ENCODE measurements at places on chromosomes 4 and X.
A peak's percentile ranks its signal among the peaks of the same experiment; 100 is the strongest.

- DNase-seq = no peak
Observed at GRCh38 chr4:52106191-52106590, 55.1 kb downstream of the SPATA18 start.

DNA sequence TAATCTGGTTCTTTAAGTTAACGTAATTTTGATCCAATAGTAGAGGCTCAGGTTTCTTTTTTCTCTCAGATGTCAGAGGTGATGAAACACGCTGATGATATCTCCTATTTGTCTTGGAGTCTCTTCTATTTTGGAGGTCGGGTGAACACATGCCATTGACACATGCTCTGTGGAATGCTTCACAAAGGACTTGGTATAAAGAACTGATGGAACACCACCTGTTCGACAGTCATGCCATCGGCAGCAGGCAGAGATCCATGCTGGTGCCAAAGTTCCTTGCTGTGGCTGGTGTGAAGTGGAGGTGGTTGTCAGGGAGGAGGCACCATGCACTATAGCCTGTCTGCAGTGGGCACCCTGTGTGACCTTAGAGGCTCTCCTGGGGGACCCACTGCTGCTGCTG lies 94.9 kb downstream of the ATP8A1 start:
- DNase-seq = no peak

- no peak for DNase-seq
Observed at GRCh38 chr4:10875144-10875799, 190.7 kb upstream of the CLNK start.

- no peak for DNase-seq
Observed at GRCh38 chr4:148108766-148109165, 333.4 kb downstream of the NR3C2 start.

DNA sequence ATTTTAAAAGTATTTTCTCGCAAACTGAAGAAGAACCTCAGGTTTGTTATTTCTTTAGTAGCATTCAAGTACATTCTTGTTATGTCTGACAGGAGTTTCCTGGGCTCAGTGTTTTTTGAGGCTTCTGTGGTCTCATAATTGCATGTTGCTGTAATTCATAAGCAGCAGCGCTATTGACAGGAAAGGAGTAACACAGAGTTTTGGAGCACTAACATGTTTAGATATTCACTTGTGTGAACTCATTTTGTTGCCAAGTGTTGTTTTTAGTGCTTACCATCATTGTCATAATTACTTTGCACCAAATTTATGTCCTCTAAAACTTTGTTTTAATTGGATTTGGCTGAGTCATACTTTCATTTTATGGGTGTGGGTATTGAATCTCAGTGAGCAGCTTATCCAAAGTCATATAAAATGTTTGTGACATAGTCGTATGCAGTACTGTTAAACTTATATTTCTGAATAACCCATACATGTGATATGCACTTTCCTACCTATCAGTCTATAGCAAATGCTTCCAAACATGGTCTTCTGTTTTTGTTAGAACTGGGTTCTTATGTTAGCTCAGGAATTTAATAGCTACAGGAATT lies 358.7 kb upstream of the CTSO start:
- DNase-seq = peak; percentile 2

DNA sequence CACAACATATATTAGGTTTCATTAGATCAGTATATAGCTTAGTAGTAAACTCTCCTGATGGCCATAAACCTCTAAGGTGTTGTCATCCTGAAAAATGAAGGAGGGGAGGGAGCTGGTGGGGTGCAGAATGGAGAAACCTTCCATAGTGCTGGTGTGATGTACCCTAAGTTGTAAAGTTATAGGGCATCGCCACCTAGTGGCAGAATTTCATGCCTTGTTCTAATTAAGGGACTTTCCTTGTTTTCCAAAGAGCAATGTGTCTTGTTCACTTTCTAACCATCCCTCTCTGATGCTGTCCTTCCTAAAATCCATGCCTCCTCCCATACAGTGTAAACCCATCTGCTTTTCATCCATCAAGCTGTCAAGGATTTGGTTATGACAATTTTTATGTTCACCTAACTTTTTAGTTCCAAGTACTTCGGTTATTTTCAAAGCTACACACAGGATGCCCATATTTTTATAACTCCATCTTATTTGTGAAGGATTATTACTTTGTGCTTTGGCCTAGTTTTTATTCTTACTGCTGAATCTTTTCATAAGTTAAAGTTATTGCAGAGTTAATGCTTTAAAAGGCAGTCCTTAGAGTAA lies 4.5 kb downstream of the NBDY start:
- DNase-seq = peak; percentile 49

- DNase-seq = no peak
Observed at GRCh38 chr4:82823062-82823461, 24.5 kb upstream of the SCD5 start.

- no peak for DNase-seq
Observed at GRCh38 chr4:3656416-3657356, 109.5 kb upstream of the ADRA2C start.

- no peak for DNase-seq
Observed at GRCh38 chr4:119231491-119231890, 19.0 kb downstream of the USP53 start.

- DNase-seq = no peak
Observed at GRCh38 chr4:149791851-149792250, 23.8 kb downstream of the IQCM start.

- no peak for DNase-seq
Observed at GRCh38 chr4:1376391-1376840, 29.4 kb downstream of the UVSSA start.

DNA sequence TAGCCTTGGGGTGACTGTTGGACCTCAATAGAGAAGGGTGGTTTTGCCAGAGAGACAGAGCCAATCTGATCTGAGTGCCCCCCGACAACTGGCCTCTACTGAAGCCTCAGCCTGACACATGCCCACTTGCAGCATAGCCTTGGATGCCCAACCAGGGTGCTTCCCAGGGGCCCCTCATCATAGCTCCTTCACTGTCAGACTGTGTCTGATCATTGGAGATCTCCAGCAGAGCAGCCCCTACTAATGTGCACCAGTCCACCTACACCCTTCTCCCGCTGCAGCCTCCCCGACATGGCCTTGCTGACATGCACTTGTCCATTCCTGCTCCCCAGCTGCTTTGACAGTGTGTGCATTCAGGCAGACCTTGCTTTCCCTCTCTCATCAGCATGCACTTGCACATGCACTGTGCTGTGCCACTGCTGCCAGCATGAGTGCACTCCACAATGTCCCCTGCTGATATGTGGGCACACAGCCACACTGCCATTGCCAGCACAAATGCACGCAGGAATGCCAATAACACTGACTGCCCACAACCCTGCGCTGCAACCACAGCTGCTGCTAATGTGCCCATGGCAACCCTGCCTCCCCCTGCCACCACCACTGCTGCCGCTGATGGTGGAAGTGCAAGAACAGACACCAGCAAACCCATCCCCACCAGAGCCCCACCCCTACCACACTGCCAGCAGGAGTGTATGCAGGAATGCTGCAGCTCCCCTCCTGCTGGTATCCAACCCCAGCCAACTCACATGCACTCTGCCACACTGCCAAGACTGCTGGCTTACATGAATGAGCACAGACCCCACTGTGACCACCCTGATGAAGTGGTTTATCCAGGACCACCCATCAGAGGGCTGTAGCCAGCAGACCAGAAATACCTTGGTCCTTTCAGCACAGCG lies 68.1 kb upstream of the ZMAT1 start:
- DNase-seq = no peak

GRCh38 chr4:52659722-52660261 lies 691 bp upstream of the USP46 start:
- peak; percentile 36 for DNase-seq

GRCh38 chrX:633985-634958 lies 3.7 kb downstream of the SHOX start:
- DNase-seq = no peak

- DNase-seq = peak; percentile 20
Observed at GRCh38 chrX:119008110-119008744, 33.8 kb downstream of the LONRF3 start.

- peak; percentile 59 for DNase-seq
Observed at GRCh38 chr4:77861495-77861894, 1.1 kb upstream of the MRPL1 start.

DNA sequence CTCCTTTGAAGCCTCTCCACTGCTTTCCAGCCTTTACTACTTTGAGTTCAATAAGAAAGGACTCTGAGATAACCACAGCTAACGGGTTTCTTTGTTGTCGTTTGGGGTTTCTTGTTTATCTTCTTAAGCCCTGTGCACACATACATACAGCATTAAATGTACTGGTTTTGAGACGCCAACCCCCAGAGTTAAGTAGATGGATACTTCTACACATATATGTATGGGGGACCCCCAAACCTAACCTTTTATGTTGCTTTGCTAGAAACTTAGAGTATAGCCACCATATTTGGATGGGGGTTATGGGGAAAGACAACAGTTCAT lies 697 bp downstream of the CEP135 start:
- DNase-seq = no peak

Data from GM12865 (cell line).